RPMI8226 (cell line): ENCODE measurements at places on chromosomes 5 and 9.

GRCh38 chr5:131810510-131811249, 13.9 kb upstream of the FNIP1 start:
- DNase-seq = peak; percentile 42

DNA sequence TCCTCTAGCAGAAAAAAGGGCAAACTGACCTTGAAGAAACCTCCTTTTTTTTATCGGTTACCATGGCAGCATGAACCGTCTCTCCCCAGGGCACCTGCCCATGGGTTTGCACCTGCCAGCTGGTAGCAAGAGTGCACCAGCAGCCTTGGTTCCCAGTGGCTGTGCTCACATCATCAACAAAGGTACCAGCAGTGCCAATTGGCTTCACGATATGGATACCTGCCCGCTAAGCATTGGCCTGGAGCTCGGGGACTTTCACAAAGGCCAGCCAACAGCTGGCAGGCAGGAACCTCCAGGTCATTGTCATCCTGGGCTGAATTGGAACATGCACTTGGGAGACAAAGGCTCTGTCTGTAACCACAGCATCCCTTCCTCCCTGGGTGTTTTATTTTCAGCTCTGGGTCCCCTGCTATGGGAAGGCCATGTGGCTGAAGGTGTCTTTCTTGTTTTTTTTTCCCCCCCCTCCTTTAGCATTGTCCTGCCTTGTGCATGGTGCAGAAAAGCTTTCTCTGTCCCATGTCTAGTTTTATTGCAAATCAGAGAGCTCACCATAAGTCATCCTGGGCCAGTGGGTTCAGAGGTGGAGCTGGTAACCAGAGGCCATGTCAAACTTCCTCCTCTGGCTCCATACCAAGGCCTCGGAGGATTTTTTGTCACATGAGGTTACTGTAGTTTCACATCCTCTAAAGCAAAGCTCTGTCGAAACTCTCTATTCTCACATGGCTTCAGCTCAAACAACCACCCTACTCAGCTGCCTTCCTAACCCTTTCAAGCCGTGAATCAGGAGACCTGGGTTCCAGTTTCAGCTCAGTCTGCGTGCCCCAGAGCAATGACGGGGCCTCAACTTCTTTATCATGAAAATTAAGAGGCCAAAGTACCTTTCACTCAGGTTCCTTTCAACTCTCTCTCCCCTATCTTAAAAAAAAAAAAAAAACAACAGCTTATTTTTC, 145.5 kb upstream of the MAP3K1 start:
- DNase-seq = peak; percentile 100

- DNase-seq = no peak
Observed at GRCh38 chr9:93107151-93107824, 11.3 kb downstream of the CARD19 start.

GRCh38 chr9:20989923-20990341, 41.5 kb downstream of the HACD4 start:
- DNase-seq = no peak

GRCh38 chr9:8515748-8516147, 716.2 kb upstream of the DMAC1 start:
- no peak for DNase-seq

- no peak for DNase-seq
Observed at GRCh38 chr9:33908114-33908513, 91.2 kb downstream of the UBE2R2 start.

DNA sequence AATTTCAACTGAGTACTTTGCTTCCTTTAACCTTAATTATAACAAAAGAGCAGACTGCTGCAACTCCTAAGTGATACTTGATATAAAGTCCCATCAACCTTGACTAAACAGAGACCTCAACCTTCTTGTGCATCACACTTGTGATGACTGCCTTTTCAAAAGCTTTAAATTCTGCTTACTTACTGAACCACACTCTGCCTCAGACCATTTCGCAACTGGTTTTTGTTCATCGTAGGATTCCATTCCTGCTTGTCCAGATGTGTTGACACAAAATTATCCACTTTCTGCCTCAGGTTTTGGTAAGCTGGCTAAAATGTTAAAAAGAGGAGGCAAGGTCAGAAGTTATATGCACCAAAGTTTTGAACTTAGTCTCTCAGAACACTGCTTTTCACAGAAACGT, 3.5 kb downstream of the BOD1 start:
- DNase-seq = no peak

- no peak for DNase-seq
Observed at GRCh38 chr9:112184946-112185345, 9.8 kb upstream of the SUSD1 start.

- DNase-seq = no peak
Observed at GRCh38 chr5:415928-416635, 26.9 kb upstream of the EXOC3 start.

DNA sequence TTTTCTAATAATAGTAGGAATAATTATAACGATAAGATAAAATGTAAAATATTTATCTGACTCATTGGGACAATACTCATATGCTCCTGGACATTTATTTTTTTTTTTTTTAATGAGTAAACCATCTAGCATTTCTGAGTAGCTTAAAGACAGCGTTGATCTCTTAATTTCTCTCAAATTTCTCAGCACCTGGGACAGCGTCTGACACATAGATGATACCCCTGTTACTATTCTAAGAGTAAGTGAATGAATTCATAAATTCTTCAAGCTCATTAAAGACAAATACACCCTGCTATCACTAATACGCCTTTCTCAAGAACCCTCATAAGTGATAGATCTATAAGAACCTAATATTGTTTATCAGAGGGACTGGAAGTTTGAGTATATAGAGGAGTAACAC, 12.0 kb upstream of the HTR4 start:
- DNase-seq = no peak

GRCh38 chr5:106020894-106021293, 1649.8 kb downstream of the EFNA5 start:
- no peak for DNase-seq

- peak; percentile 60 for DNase-seq
Observed at GRCh38 chr9:133509179-133510083, 15.3 kb downstream of the MYMK start.

DNA sequence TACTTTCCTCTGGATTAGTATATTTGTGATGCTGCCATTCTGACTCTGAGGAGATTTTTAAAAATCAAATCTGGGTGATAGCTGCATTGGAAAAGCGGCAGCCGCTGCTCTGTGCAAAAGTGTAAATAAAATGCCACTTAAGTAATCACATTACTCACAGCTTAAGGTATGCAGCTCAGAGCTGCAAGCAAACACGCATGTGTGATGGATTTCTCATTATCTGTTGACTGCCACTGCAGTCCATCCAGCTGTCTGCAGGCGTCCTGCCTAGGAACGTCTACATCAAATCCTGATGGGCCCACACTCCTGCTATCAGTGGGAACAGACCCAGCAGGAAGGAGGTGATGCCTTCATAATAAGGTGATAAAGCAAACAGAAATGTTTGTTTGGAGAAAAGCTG, 216.9 kb downstream of the SPOCK1 start:
- DNase-seq = no peak

GRCh38 chr9:134661299-134661698, 19.7 kb downstream of the COL5A1 start:
- DNase-seq = no peak

- peak; percentile 22 for DNase-seq
Observed at GRCh38 chr5:72441094-72441723, 66.0 kb downstream of the ZNF366 start.

GRCh38 chr9:72563806-72564205, 42.4 kb downstream of the TMC1 start:
- no peak for DNase-seq

GRCh38 chr5:170743876-170744212, 39.7 kb upstream of the GABRP start:
- no peak for DNase-seq

DNA sequence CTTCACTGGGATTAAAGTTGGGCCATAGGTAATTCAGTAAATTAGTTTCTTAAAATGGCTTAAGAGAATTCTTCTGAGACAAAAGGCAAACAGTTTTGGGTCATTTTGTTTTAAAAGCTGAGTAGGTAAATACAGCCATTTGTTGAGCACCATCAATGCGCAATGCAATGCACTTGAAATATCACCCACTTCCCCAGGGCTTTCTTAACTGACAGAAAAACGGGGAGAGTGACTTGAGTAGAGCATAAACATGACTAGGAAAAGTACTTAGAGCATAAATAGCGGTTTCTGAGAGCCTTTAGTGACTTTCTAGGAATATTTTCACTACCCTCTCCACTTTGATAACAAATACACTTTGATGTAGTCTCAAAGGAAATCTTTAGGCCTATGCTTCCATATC, 27.2 kb downstream of the MLANA start:
- DNase-seq = no peak

DNA sequence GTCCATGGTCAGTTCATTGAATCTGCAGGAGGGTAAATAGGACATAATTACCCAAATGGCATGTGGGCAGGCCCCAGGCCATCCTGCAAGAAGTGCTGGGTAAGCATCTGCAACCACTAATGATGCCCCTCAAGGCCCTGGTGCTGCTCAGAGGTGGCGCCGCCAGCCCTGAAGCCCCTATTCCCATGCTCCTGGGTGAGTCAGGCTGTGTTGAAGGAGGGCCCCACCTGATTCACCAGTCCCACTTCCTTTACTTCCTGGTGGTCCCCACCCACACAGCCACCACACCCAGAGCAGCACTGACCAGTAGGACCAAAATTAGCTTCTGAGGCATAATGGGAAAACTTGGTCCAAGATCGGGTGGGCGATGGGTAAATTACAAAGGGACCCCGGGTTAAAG, 120.4 kb upstream of the SPRY4 start:
- no peak for DNase-seq

DNA sequence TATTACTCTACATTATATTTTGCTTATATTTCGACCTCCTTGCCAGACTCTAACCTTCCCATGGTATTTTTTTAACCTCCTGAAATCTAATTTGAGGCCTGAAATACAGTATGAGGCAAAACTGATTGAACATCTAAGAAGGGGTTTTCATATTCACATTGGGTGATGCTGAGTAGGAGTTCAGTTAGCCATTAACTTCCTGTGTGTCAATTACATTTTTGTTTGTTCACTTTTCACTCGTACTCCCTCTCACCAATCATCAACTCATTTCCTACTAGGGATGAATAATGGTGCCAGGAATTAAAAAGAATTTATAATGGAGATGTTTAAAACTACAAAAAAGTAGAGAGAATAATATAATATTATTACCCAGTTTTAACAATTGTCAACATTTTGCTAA, 27.6 kb upstream of the GLRA1 start:
- DNase-seq = no peak

GRCh38 chr5:39178861-39179260, 40.5 kb downstream of the FYB1 start:
- no peak for DNase-seq

- DNase-seq = no peak
Observed at GRCh38 chr5:178177569-178177968, 9.6 kb downstream of the GMCL2 start.

GRCh38 chr9:118643118-118643517, 726.1 kb downstream of the BRINP1 start:
- no peak for DNase-seq

- peak; percentile 80 for DNase-seq
Observed at GRCh38 chr5:92907938-92908606, 672.9 kb downstream of the NR2F1-AS1 start.

- no peak for DNase-seq
Observed at GRCh38 chr5:172633403-172633970, 7.6 kb upstream of the NEURL1B start.

GRCh38 chr9:26811106-26811505, 81.5 kb downstream of the CAAP1 start:
- DNase-seq = no peak
